ENCODE measurements at places on chromosomes 2 and 18.

- no peak for DNase-seq
Measured at GRCh38 chr2:3823748-3824147, 120.4 kb downstream of the DCDC2C start.

GRCh38 chr18:33594799-33595198 lies 16.8 kb downstream of the ASXL3 start:
- DNase-seq, result no peak

DNA sequence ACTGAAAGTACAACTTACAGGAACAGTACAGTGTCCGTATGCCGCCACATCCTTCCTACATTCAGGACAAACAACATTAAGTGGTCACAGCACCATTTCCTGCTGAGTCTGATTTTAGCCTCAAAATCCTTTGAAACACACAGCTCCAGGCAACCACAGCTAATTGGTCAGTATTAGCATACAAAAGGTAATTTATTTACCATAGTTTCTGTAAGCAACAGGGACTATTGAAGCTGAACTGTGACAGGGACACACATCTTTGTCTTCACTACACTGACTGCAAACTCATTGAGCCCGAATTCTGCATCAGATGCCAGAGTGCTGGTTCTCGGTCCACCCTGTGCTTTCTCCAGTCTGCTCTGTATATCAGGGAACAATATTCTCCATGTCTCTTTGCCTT lies 151.8 kb downstream of the ST6GAL2 start:
- DNase-seq, result no peak

DNA sequence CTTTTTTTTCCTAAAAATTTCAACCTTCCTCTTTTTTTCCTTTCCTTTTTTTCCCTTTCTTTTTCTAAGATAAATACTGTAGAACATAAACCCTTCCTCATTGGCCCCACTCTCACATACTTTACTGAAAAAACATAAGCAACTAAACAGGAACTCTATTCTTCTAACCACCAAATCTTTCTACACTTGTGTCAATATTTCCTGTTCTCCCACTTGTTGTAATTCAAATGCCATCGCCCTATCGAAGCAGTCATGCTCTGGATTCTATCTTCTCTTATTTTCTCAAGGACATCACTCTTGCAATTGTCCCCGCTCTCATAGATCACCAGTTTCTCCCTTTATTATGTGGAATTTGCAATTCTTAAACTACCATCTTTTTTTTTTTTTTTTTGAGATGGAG lies 20.2 kb upstream of the SSB start:
- DNase-seq, result no peak

DNA sequence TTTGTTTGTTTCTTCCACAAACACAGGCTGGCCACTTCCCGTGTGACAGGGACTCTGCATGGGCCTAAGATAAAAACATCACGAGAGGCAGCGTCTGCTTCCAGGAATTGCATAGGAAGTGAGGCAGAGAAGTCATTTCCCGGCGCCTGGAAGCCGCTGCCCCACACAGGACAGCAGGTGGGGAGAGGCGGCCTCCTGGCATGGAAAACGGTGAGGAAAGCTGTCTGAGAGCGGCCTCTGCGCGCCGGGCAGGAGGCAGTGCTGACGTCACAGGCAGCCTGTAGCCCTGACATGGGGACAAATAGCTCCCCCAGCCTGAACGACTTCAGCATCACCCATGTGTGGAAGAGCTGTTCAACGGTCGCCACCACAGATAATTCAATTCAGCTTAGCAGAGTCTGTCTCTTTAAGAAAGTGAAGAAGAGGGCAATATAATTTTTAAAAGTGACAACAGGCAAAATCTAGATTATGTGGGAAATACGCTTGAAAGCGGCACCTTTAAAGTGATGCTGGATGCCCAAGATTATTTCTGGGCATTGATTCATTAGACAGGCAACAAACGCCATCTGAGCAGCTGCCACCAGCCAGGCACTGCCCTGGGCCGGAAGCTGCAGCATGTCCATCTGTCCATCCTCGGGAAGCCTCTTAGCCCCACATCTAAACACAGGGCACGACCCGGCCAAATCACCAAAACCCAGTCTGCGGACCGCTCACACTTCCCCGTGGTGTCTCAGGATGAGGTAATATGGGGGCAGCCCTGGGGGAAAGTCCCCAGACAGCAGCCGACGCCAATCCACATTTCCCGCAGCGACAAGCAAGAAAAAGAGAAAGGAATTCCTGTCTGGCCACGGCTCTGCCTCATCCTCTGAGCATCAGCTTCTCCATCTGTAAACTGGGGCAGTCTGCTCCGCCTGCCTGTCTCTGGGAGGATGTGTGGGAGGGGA lies 138.9 kb downstream of the PXDN start:
- DNase-seq, result no peak

- DNase-seq, result no peak
Measured at GRCh38 chr2:27823135-27823534, 51.6 kb downstream of the MRPL33 start.

DNA sequence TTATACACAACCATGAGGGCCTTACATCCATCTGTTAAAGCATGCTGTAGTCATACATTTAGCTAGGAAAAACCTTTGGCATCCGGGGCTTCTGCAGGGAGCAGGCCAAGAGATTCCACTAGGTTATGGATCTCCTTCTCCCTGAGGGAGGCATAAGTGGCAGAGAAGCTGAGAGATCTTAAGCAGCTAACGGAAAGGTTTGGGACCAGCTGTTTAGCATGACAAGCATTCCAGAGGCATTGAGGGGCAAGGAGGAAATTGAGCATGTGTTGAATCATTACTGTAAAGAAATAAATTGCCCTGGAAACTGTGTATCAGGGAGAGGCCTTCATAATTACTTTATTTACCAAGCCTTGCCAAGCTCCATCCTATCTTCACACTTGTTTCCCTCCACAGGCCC lies 643.1 kb downstream of the CNTNAP5 start:
- DNase-seq, result no peak

GRCh38 chr2:100105678-100106054 lies 36.7 kb downstream of the AFF3 start:
- no peak for DNase-seq

GRCh38 chr2:86223140-86223926 lies 24.1 kb downstream of the MRPL35 start:
- DNase-seq, result no peak

- no peak for DNase-seq
Measured at GRCh38 chr2:185132501-185133041, 534.2 kb downstream of the ZNF804A start.

GRCh38 chr2:85303780-85304531 lies 23.8 kb downstream of the TGOLN2 start:
- no peak for DNase-seq

DNA sequence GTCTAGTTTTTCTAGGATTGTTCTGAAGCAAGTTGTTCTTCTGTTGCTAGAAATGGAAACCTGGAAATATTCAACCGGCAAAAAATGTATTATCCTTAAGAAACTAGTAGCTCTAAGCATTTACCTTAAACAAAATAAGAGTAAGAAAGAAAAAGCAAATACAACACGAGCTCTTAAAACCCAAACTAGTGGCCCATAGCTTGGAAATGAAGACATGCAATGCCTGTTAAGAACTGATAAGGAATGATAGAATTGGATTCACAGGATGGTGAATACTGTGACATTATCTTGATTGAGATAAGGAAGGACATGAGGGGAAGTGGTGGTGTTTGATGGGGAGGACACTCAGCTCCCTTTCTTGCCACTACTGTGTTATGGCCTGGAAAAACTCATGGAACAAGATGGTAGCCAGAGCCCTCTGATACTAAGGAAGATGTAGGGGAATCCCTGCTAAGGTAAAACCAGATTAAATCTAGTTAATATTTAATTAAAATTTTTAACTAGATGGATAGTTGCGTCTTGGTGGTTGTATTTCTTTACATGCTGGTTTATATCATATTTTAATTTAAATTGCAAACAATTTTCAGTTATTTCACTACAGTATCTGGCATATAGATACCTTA lies 193.8 kb downstream of the LPIN1 start:
- DNase-seq, result no peak

GRCh38 chr2:239889641-239890121 lies 135.5 kb downstream of the NDUFA10 start:
- DNase-seq, result no peak

DNA sequence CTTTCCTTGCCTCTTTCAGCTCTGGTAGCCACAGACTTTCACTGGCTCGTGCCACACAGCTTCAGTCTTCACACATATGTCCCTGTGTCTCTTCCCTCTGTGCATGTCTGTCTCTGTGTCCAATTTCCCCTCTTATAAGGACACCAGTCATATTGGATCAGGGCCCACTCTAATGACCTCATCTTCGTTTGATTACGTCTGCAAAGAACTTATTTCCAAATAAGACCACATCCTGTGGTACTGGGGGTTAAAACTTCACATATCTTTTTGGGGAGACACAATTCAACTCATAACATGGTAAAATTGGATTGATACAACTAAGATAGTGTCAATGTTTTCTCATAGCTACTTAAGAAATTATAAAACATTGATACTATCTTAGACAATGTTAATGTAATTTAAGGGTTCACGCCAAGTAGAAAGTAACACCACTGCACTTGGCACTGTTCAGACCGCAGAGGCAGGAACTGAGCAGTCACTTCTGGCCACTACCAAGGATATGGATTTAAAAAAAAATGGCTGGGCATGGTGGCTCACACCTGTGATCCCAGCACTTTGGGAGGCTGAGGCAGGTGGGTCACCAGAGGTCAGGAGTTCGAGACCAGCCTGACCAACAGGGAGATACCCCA lies 119.6 kb upstream of the EPAS1 start:
- no peak for DNase-seq

DNA sequence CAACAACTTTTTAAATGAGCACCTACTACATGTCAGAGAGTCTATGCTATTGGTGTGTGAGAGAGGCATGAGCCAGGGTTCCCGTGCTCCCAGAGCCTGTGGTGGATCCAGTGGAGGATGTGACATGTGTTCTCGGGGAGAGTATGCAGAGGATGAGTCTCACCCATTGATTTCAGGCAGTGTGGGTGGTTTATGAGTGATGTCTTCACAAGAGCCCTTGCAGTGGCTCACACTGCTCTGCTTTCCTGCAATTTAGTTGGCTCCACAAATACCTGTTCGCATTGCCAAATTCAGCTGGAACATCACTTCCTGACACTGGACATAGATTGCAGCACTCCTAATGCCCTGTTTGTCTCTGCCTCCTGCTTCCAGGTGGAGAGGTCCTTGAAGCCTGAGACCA lies 243.6 kb upstream of the CXCR4 start:
- DNase-seq, result no peak

- no peak for DNase-seq
Measured at GRCh38 chr2:118048401-118048800, 34.5 kb upstream of the CCDC93 start.

GRCh38 chr2:98691303-98691702 lies 39.6 kb downstream of the MGAT4A start:
- no peak for DNase-seq

DNA sequence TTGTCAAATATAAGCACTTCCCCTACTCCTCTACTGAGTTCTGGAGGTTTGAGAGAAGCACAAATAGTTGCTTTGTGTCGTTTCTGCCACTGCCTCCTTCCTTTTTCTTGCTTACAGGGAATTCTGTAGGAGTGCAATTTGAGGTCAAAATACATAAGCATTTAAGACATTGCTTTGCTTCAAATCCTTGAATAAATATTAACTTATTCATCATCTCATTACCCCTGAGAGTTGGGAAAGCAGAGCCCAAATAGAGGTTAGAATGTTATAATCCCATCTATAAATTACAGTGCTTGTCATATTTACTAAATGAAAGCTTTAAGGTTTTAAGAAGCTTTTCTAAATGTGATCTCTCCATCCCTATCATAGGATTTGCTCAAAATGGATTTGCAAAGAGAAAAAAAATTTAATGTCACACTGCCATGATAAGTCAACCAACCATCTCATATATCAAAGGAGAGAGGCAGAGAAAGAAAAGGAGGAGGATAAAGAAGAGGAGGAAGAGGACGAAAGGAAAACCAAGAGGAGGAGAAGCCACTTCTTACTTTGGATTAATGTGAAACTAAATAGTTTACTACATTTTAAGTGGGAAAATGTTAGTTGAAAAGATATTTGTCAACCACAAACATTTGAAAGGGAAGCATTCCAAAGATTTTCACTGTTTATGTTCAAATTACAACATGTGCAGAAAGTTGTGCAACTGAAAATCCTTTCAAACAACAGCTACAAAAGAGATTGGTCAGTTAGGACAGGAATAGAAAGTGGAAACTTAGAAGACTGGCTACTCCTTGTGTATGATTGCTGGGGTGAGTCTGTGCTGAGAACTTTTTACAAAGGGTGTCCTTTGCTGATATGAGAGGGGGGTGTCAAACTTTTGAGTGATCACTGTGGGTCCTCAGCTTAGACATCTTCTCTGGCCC lies 277.3 kb upstream of the FN1 start:
- no peak for DNase-seq
